D721Med (cell line): ENCODE measurements at places on chromosomes 3 and 15.

- no peak for DNase-seq
Measured at GRCh38 chr3:101268141-101268540, 52.2 kb downstream of the IMPG2 start.

GRCh38 chr3:55467099-55467498, 20.0 kb downstream of the WNT5A start:
- DNase-seq, result no peak

DNA sequence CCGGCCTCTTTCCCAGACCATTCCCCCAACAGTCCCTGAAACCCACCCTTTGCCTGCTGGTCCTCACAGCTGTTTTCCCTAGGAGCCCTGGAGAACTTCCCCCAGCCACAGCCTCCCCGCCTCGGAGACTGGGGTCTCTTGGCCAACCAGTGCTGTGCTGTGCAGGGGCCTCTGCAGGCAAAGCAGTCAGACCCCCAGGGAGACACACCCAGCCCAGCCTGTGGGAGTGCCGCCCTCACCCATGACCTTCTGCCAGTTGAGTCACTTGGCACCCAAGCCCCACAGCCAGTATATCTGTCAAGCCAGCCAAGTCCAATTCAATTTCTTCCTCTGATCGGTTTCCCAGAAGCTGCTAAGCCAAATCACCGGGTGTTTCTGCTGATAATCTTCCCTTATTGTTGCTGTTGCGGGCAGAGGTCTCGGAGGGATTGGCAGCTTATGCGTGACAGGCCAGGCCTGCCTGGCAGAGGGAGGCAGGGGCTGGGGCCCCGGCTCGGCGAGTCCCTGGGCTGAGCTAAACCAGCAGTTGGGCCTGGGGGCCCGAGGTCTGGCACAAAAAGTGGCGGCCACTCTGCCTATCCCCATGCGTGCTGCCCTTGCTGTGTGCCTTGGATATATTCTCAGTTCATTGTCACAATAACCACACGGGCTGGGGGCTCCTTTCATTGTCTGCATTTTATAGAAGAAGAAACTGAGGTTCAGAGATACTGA, 65.6 kb upstream of the SLC6A1 start:
- no peak for DNase-seq

DNA sequence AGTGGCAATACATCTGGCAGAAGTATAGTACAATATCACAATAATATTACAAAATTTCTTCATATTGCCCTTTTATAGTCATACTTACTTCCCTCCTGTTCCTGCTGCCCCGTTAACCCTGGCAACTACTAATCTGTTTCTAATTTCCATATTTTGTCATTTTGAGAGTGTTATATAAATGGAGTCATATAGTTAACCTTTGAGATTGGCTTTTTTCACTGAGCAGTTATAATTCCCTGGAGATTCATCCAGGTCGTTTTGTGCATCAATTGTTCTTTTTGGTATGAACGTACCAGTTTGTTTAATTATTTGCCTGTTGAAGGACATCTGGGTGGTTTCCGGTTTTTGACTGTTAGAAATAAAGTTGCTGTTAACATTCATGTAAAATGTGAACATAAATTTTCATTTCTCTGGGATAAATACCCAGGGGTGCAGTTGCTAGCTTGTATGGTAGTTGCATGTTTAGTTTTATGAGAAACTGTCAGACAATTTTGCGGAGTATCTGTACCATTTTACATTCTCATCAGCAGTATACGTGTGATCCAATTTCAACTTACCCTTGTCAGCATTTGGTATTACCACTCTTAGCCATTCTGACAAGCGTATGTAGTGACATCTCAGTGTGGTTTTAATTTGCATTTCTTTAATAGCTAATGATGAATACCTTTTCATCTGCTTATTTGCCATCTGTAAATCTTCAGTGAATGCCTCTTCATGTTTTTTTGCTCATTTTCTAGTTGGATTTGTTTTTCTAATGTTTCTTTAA, 32.2 kb upstream of the IL20RB start:
- no peak for DNase-seq

DNA sequence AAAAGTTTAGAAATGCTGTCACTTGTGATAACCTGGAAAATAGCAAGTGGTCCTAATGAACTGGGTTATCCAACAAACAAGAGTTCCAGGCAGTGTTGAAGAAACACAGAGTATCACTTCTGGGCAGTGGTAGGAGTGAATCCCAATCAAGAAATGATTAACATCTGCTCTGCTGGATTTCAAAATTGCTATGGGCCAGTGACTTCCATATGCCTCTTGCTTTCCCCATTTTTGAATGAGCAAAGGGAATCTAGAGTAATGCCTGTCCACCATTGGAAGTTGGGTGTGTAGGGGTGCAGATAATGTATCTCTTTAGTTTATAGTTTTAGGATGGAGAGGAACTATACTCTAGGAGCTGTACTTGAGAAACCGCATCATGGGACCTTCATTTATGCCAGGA, 236.5 kb downstream of the RPLP1 start:
- DNase-seq, result no peak

- no peak for DNase-seq
Measured at GRCh38 chr3:25527336-25527735, 99.3 kb downstream of the RARB start.

- DNase-seq, result no peak
Measured at GRCh38 chr3:122960652-122961051, 66.9 kb downstream of the SEMA5B start.
